ENCODE measurements at places on chromosomes 7 and 10. TPM values are rescaled to one million over a fixed set of nuclear protein-coding genes. Genes with fewer than 3 reads are reported as not detected.

DNA sequence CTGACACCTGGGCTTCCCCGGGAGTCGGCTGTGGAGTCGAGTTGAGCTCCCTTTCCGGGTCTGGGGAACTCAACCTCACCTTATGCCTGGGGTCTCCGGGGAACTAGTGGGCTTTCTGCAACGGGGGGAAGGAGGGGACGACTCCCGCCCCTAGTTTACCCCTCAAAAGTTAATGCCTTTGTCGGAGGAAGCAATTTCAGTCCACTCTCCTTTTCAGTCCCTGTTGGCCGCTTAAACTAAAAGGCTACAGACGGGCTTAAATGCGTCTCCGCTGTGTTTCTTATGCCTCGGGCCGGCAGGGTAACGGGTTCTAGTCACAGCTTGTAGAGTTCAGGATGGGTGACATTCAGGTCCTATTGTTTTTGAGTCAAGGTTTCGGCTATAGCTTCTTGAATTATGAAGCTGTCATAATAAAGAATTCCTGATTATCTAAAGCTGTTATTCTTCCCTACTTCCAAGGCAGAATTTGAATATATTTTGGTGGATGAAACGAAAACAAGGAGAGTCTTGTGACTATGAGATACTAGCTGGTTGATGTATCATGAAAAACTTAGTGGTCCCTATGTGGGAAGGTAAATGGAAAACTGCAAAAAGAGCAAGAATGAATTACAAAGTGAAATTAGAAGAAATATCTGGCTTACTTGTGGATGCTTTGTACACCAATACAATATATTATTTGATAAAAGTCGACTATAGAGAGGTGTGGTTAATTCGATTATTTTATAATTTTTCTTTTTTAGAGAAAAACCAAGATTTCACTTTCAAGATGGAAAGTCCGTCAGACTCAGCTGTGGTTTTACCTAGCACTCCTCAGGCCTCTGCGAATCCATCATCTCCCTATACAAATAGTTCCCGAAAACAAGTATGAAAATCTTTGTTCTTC, 495 bp downstream of the SFR1 start:
- DNase-seq = no peak

DNA sequence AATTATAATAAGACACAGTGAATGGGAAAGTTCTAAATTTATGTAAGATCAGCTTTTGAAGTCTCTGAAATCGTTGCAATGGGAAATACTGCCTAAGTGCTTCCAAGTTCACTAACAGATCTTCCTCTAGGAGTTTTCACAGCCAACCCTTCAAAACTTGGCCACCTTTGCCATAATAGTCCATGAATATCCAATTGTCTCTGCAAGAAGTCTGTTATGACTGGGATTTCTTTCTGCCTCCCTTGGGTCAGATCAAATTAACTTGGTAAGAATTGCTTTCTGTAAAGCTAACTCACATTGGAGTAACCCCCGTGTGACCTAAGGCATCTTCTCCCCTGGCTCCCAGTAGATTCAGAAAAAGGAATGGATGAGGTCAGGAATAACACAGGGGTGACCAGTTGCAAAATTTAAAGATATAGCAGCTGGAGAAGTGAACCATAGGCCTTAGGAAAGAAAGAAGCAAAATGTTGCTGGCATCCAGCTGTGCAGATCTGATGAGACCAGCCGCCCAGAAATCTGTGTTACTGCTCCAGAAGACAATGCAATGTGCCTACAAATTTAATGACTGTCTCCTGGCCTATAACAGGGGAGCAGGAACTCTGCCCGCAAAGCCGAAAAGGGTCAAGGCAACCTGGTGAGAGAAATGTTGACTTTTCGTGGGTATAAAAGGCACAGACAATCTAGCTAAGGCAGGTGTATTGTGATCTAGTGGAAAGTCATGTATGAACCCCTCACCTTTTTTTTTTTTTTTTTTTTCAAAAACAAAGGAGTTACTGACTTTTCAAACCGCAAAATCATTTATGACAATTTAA, 7.5 kb upstream of the OPTN start:
- peak; percentile 65 for DNase-seq

Gene PLXNA4
- 12.8 TPM for total RNA-seq

Gene AKR1C8
- total RNA-seq = not detected

DNA sequence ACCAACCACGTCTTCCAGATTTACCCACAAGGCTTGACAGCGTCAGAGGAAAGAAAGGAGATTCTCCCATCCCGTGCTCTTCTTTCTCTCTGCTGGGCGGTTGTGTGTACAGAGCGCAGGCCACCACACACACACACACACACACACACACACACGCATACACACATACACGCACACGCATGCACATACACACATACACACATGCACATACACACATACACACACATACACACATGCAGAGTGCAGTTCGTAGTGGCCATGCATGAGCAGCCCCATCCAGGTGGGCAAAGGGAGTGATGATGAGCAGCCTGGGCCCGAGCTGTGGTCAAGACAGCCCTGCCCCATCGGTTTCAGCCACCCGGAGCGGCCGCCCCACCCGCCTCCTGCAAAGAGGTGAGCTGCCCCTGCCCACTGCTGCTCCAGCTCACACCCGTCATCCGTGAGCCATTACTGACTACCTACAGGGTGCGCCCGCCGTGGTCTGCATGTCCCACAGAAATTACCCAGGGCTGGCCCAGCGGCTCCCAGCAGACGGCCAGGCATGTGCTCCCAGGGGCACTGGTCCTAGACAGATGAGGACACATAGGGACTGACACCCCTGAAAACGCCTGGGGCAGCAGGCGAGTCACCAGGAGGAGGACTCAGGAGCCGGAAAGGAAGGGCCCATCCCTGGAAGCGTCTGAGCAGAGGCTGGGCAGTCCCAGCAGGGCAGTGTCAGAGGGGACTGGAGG, 69.6 kb downstream of the ASB13 start:
- no peak for DNase-seq

Gene BAMBI
- total RNA-seq = 9.1 TPM

GRCh38 chr7:43577485-43577951, 5.4 kb upstream of the STK17A start:
- no peak for DNase-seq

GRCh38 chr10:101783736-101784118, 481 bp upstream of the NPM3 start:
- DNase-seq = no peak
